Stimulated activated CD4-positive, alpha-beta T cell treated with anti-CD3 and anti-CD28 coated beads, Interleukin-1b, Interleukin-23, amount 100 ng/mL, for 24 hours (primary cell): ENCODE measurements at places on chromosomes 12 and 14.

DNA sequence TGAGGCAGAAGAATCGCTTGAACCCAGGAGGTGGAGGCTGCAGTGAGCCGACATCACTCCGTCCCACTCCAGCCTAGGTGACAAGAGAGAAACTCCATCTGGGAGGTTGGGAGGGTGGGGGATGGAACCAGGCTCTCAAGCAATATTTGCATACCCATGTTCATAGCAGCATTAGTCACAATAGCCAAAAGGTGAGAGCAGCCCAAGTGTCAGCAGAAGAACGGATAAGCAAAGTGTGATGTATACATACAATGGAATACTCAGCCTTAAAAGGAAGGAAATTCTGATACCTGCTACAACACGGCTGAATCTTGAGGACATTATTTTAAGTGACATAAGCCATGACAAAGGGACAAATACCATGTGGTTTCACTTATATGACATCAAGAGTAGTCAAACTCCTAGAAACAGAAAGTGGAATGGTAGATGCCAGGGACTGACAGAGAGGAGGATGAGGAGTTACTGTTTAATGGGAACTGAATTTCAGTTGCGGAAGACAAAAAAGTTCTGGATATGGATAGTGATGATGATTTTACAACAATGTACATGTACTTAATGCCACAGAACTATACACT is 11.6 kb downstream of the DAD1 start:
- no peak for DNase-seq

GRCh38 chr12:16307856-16308475 is 30.5 kb upstream of the SLC15A5 start:
- no peak for DNase-seq

DNA sequence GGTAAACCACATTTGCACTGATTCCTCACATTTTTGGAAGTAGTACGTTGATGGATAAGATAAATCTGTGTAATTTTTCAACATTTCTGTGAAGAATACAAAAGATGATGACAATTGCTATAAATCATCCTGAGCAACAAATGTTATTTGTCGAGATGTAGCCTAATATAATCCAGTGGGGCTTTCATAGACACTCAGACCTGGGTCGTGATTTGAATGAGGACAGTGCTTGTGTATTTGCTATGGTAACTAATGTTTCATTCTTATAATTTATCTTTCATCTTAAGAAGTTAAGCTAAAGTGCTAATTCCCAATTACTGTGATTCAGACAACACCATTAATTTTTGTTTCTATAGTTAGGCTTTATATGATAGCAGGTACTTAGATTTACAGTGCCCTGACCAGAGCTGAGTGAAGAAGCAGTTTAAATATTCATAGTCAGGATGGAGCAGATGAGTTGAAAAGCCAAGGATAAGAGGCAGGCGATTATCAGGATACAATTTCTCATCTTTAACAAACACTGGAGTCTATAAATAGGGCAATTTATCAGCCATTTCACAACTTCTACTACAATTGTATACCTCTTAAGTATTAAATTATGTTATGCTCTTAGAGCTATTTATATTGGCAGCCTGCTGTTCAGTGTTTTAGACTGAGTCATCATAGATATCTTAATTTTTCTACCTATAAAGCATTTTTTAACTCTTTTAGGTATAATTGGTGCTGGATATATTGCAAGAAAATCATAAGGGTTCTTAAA is 359.9 kb downstream of the TRHDE start:
- no peak for DNase-seq

GRCh38 chr12:26226629-26227360 is 31.4 kb downstream of the SSPN start:
- DNase-seq = no peak

DNA sequence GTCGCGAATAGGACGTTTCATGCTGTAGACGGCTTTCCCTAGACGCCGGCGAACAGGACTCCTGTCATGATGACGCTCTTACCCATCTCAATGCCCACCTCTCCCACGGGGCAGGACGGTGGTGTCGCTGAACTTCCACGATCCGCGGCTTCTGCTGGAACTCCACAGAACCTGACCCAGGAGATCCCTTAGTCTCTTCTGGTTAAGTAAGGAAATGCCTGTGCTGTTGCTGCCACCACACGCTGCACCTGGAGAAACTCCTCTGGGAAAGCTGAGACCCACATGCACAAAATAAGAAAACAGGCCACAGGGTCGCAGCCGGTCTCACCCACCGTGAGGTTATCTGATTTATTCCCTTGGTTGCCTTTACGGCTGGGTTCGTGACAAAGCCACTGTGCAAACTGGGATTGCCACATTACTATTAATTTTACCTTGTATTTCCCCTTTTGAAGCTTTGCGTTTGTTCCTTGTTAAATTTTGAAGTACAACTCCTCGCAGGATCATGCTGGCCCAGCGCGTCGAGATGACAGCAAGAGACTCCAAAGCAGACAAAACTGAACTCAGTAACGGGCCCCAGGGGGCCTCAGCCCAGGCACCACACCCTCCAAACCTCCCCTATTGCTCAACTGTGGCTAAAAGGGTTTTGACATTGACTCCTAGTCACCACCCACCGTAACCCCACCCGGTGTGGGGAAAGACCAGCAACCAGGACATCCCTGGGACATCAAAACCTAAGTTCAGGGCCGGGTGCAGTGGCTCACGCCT is 9.2 kb upstream of the MMP17 start:
- DNase-seq = no peak

GRCh38 chr14:94120667-94121340 is 8.6 kb downstream of the IFI27L2 start:
- DNase-seq = no peak

GRCh38 chr14:69049675-69050074 is 70.6 kb upstream of the ACTN1 start:
- DNase-seq = no peak

DNA sequence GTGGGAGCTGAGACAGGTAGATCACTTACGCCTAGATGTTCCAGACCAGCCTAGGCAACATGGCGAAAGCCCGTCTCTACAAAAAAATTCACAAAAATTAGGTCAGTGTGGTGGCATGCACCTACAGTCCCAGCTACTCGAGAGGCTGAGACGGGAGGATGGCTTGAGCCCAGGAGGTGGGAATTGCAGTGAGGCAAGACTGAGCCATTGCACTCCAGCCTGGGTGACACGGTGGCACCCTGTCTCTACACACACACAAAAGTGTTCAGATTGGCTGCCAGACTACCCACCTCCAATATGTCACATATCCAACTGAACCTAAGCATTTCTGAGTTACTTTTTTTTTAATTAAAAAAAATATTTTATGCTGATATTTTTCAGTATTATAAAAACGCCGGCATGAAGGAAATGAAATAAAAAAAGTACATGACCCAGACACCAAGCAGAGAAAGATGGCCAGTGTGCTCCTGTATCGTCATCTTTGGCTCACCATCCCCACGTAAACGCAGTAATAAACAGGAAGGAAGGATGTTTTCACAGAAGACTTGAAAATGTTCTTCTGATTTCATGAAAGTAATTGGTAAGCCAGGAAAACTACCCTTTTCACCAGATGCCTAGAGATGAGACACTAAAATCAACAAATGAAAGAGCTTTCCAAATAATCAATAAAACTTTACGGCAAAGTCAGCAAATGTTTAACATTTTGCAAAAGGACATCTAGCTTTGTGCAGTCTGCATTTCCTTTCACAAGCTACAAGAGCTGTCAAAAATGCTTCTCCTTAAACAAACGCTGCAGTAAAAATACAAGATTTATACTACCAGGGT is 26.4 kb downstream of the CDC42BPB start:
- DNase-seq = no peak

- DNase-seq = no peak
Observed at GRCh38 chr12:80838708-80839107, 99.0 kb downstream of the LIN7A start.

- no peak for DNase-seq
Observed at GRCh38 chr12:3821441-3821840, 51.8 kb downstream of the PARP11 start.

DNA sequence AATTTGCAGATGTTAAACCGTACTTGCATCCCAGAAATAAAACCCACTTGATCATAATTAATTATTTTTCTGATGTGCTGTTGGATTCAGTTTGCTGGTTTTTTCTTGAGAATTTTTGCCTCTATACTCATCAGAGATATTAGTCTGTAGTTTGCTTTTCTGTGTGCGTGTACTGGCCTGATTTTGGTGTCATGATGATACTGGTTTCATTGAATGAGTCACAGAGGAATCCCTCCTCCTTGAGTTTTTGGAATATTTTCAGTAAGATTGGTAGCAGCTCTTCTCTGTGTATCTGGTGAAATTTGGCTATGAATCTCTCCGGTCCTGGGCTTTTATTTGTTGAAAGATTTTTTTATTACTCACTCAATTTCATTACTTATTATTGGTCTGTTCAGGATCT is 100.4 kb upstream of the PMCH start:
- no peak for DNase-seq

DNA sequence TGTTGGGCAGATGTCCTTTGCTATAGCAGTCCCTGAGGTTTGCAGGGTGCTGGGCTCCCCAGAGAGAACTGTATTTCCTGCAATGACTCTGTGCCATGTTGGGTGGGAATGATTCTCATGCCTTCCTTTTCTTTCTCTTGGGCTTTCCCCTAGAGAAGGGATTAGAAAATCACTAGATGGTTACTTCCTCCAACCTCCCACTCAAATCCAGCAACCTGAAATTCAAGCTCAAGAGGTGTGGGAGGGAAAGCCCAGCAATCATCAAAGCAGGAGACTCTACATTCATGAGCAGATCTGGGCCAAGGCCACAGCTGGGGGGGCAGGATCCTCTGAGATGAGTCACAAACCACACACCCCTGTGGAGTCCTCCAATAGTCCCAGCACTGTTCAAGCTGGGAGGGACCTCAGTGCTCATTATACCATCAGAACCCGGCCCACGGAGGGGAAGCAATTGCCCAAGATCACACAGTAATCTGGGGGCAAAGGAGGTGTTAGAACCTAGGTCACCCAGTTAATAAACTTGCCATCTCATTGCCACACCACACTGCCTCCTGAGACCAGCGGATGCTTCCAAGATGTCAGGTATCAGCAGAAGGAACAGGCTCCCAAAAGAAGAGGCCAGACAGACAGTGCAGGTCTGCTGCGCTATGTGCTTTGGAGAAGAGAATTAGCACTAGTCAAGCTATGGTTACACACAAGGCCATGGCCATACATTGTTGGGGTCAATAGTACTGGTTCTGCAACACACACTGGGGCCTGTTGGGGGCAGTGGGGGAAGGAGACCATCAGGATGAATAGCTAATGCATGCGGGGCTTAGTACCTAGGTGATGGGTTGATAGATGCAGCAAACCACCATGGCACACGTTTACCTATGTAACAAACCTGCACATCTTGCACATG is 65.7 kb downstream of the TTC9 start:
- no peak for DNase-seq

GRCh38 chr14:74821267-74821915 is 54.6 kb downstream of the PROX2 start:
- DNase-seq = no peak

DNA sequence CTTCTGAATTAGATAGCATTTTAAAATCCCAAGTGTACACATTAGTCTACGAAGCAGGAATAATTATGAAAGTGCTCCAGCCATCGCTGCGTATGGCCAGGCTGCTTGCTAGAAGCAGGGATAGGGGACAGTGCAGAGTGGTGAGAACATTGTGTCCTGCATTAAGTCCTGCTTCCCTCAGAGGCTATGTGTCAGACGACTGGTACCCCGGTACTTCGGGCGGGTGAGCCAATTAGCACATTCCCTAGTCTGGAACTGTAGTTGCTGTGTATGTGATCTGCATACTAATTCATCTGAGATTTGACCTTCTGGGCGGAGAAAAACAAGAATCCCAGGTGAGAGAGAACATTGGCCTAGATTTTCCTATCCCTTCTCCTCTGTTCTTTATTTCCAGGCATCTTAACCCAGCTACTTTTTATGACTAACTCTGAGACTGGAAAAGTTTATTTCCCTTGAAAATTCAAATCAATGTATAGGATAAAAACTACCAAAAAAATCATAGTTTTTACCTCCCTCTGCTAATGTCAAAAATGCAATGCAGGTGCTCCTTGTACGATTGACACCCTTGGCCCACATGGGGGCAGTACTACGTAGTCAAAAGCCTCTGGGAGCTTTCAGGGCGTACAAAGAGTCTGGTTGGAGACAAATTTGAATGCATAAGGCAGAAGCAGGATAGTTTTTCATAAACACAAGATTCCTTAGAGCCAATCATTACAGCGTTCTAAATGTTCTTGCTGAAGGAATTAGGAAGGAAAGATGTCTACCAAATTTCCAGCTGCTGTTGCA is 764.3 kb downstream of the NOVA1 start:
- no peak for DNase-seq

GRCh38 chr12:69474456-69474855 is 4.3 kb downstream of the FRS2 start:
- DNase-seq = no peak

GRCh38 chr14:61923348-61923747 is 161.1 kb downstream of the SNAPC1 start:
- no peak for DNase-seq

DNA sequence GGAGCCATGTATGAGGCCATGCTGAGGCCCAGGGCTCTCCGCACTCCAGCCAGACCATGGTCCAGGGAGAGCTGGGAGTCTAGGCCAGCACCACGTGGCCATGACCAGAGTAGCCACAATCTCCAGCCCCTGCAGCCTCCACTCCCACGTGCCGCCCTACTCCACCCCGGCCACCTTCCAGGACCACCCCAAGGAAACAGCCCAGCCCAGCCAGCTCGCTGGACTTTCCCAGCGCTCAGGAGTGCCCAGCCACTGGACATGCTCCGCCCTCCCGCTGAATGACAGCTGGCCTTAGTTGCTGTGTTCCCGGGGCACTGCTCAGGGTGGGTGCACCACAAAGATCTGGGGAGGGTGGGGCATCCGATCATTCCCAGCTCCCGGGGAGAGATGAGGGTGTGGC is 2.1 kb upstream of the C14orf180 start:
- DNase-seq = no peak

GRCh38 chr12:9253464-9253863 is 45.3 kb upstream of the PZP start:
- DNase-seq = no peak

GRCh38 chr12:92786045-92786444 is 83.3 kb downstream of the PLEKHG7 start:
- DNase-seq = no peak
